ENCODE measurements at places on chromosomes 3 and 15. TPM values are rescaled to one million over a fixed set of nuclear protein-coding genes. Genes with fewer than 3 reads are reported as not detected.

DNA sequence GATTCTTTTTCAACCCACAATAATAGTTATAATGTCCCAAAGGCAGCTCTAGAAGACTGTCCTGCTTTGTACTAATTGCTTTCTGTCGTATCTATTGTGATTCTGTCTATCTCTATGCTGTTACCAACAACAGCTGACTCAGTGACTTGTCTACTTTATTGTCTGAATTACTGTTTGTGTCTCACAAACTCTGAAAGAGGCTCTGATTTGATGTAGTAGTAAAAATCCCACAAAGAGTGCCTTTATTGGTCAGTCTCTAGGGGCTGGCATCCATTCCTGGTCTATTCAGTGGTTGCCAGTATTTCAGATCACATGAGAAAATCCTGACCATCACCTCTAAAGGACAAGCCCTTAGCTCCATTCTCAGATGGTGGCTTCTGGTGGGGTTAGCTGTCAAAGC is 254.2 kb downstream of the NSUN3 start:
- no peaks in the 10 kb centered on the region for H3K36me3 ChIP-seq
- H3K27me3 ChIP-seq = no peaks in the 10 kb centered on the region
- H3K4me3 ChIP-seq = no peak overlapping the region
- DNase-seq = no peak
- H3K4me1 ChIP-seq = no peaks in the 10 kb centered on the region

- no peak overlapping the region for H3K27ac ChIP-seq
- DNase-seq = no peak
- no peaks in the 10 kb centered on the region for H3K36me3 ChIP-seq
- no peaks in the 10 kb centered on the region for H3K27me3 ChIP-seq
- peaks cover 3% of the 10 kb centered on the region for H3K4me1 ChIP-seq
These were observed 28.4 kb upstream of the ARL8B start for GRCh38 chr3:5093731-5094130.

DNA sequence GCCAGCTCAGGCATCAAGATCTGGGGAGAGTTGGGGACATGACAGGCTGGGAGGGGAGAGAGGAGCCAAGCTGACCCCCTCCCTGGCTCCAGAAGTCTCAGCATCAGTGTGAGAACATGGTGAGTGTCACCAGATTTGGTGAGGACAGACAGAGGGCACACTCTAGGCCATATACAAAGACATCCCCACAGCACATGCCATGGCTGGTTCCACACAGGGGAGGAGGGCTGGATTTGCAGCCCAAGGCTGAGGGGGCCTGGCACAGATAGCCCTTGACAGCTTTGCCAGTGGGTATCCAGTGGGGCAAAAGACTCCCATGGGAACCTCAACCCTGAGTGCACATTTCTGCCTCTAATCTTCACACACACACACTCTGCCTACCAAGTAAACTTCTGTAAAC is 10.1 kb upstream of the ANKRD63 start:
- H3K27ac ChIP-seq = no peak overlapping the region
- H3K36me3 ChIP-seq = no peaks in the 10 kb centered on the region
- H3K4me3 ChIP-seq = no peak overlapping the region

Gene ST8SIA2
- total RNA-seq = not detected

Gene ZBTB47
- total RNA-seq = 4.6 TPM
